Daoy (cell line): ENCODE measurements at places on chromosomes 16 and 17. TPM values are rescaled to one million over a fixed set of nuclear protein-coding genes. Genes with fewer than 3 reads are reported as not detected.

The HOXB9 gene
- total RNA-seq = 4.7 and 10.6 TPM in 2 replicates

The GPR139 gene
- total RNA-seq = not detected in 2 replicates

The ZNF821 gene
- 3.5 and 4.5 TPM in 2 replicates for total RNA-seq

The CLEC3A gene
- total RNA-seq = not detected in 2 replicates

The PLXDC1 gene
- 0.11 TPM in 1 of 2 replicates, not detected in the other for total RNA-seq

The MPV17L gene
- 0.09 and 0.97 TPM in 2 replicates for total RNA-seq

The TEX14 gene
- total RNA-seq = not detected in 2 replicates

The GAS2L2 gene
- total RNA-seq = not detected in 2 replicates

The HID1 gene
- 0.11 and 0.45 TPM in 2 replicates for total RNA-seq

The ZG16B gene
- 0.17 and 2.0 TPM in 2 replicates for total RNA-seq

The NUDT16L1 gene
- 26.7 and 42.4 TPM in 2 replicates for total RNA-seq

The CES4A gene
- not detected in 2 replicates for total RNA-seq

The TBX6 gene
- total RNA-seq = not detected in 2 replicates

The APOBR gene
- total RNA-seq = 0.06 TPM in 1 of 2 replicates, not detected in the other

The CD68 gene
- total RNA-seq = 13.8 and 15.0 TPM in 2 replicates

The SNAI3 gene
- total RNA-seq = not detected in 2 replicates

The ATP2A3 gene
- 0.57 and 0.80 TPM in 2 replicates for total RNA-seq

The MRM1 gene
- 10.4 and 14.5 TPM in 2 replicates for total RNA-seq

The CA4 gene
- total RNA-seq = not detected in 2 replicates

The UNC45B gene
- not detected in 2 replicates for total RNA-seq

The MT1F gene
- 0.29 TPM in 1 of 2 replicates, not detected in the other for total RNA-seq

The C17orf67 gene
- 0.17 TPM in 1 of 2 replicates, not detected in the other for total RNA-seq

The CLEC18B gene
- 2.9 TPM in 1 of 2 replicates, not detected in the other for total RNA-seq

The SLC38A10 gene
- 52.5 and 60.7 TPM in 2 replicates for total RNA-seq

The PLCG2 gene
- total RNA-seq = 1.5 and 1.8 TPM in 2 replicates

The SOST gene
- total RNA-seq = 0.29 TPM in 1 of 2 replicates, not detected in the other

The SCARF1 gene
- 2.1 and 4.0 TPM in 2 replicates for total RNA-seq

The ORMDL3 gene
- 23.3 and 27.1 TPM in 2 replicates for total RNA-seq

The CHST6 gene
- total RNA-seq = 0.30 and 0.51 TPM in 2 replicates

The OR4D2 gene
- total RNA-seq = not detected in 2 replicates

The PRKCB gene
- total RNA-seq = 2.2 and 3.6 TPM in 2 replicates

The RNF112 gene
- 0.11 and 0.57 TPM in 2 replicates for total RNA-seq

The PRR29 gene
- total RNA-seq = 0.17 and 1.1 TPM in 2 replicates

The MYH2 gene
- not detected in 2 replicates for total RNA-seq

The KRTAP3-1 gene
- not detected in 2 replicates for total RNA-seq

The SCNN1B gene
- not detected in 2 replicates for total RNA-seq

The CD300LB gene
- total RNA-seq = not detected in 2 replicates

The ARMC5 gene
- 13.7 and 16.1 TPM in 2 replicates for total RNA-seq

The SUZ12 gene
- 25.0 and 27.5 TPM in 2 replicates for total RNA-seq

The RNF43 gene
- total RNA-seq = 0.57 and 1.5 TPM in 2 replicates
